ENCODE measurements at places on chromosomes 2 and 18. TPM values are rescaled to one million over a fixed set of nuclear protein-coding genes. Genes with fewer than 3 reads are reported as not detected.

The C2orf66 gene
- 0.26 TPM for total RNA-seq

GRCh38 chr2:148614322-148615049 is 30.1 kb upstream of the EPC2 start:
- peak; percentile 69 for DNase-seq

GRCh38 chr18:25233528-25234321 is 118.2 kb downstream of the ZNF521 start:
- DNase-seq, result no peak

GRCh38 chr2:60677356-60677755 is 78.7 kb upstream of the PAPOLG start:
- no peak for DNase-seq

DNA sequence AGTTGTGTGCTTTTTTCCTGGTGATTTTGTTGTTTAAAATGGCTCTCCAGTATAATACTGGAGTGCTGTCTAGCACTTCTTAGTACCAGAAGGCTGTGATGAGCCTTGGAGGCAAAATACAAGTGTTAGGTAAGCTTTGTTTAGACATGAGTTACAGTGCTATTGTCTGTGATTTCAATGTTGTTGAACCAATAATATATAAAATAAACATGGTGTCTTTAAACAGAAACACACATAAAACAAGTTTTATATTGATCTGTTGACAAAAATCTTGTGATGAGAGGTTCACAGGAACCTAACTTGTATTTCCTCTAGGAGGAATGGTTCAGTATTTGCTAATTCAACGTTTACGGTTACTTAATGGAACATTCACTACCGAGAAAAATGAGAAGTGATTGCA is 5.0 kb upstream of the FAM171B start:
- no peak for DNase-seq

DNA sequence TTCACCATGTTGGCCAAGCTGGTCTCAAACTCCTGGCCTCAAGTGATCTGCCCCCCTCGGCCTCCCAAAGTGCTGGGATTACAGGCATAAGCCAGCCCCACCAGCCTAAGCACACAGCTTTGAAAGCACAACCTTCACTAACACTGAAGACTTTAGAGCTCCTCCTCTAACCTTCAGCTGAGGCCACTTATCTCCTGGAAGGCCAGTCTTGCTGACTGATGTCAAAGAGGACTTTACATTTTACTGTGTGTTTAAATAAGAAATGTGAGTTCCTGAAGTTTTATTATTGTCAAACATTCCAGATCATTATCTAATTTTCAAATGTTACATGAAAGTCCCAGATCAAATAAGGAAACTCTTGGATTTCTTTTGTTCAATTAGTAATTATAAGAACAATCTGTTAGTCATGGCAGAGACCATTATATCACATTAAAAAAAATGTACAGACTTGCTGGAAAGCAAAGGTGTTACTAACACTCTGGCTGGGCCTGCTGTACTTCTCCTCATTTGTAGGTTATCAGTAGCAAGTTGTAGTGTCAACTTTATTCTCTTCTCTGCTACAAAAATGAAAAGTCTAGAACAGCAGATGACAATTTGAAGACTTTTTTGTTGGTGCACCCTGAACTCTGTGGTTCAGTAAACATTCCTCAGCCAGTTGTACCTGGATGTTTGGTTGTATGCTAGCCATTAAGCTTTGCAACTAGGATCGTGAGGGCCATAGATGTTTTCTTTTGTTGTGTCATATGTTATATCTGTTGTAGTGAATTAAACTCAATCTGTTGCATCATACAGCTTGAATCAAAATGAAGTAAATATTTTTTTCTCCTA is 80.0 kb downstream of the AOX1 start:
- no peak for DNase-seq

The SLC5A7 gene
- not detected for total RNA-seq

The CXCR1 gene
- not detected for total RNA-seq

- no peak for DNase-seq
These were observed 326.8 kb downstream of the OSR1 start for GRCh38 chr2:19031642-19032041.

The CNRIP1 gene
- total RNA-seq, result 11.4 TPM

The CBLN2 gene
- 0.12 TPM for total RNA-seq

- no peak for DNase-seq
These were observed 3.5 kb upstream of the RNPEPL1 start for GRCh38 chr2:240564561-240565332.

GRCh38 chr2:36366491-36367120 is 11.0 kb downstream of the CRIM1 start:
- no peak for DNase-seq

DNA sequence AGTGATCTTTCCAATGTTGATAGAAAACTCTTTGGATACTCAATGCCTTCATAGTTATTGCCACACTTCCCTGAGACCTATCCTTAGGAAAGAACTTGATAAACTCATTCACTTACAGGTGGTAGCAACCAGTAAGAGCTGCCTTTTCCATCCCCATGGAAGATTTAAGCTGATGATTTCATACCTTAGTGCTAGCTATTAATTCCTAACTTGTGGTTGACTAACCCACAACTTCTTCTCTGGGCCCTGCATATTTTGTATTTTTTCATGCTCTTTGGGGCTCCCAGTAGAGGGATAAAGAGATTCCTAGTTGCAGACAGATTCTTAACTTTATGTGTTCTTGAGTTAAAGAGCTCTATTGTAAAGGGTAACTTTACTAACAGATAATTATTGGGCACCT is 25.2 kb upstream of the SIX3 start:
- no peak for DNase-seq

DNA sequence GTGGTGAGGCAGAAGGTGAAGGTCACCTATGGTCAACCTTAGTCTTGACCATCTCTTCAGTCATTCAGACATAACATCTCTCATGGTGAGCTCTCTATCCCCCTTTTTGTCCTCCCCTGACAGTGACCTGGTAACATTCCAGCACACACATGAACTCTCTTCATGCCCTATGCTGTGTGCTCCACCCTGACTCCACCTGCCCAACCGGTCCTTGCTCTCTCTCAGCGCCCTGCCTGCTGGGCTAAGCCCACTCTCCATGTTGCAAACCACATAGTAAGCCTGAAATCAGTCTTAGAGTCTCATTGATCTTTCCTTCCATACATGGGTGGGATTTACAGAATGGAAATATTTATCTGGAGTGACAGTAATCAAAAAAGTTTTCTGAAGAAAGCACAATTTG is 52.8 kb downstream of the MARCO start:
- no peak for DNase-seq

DNA sequence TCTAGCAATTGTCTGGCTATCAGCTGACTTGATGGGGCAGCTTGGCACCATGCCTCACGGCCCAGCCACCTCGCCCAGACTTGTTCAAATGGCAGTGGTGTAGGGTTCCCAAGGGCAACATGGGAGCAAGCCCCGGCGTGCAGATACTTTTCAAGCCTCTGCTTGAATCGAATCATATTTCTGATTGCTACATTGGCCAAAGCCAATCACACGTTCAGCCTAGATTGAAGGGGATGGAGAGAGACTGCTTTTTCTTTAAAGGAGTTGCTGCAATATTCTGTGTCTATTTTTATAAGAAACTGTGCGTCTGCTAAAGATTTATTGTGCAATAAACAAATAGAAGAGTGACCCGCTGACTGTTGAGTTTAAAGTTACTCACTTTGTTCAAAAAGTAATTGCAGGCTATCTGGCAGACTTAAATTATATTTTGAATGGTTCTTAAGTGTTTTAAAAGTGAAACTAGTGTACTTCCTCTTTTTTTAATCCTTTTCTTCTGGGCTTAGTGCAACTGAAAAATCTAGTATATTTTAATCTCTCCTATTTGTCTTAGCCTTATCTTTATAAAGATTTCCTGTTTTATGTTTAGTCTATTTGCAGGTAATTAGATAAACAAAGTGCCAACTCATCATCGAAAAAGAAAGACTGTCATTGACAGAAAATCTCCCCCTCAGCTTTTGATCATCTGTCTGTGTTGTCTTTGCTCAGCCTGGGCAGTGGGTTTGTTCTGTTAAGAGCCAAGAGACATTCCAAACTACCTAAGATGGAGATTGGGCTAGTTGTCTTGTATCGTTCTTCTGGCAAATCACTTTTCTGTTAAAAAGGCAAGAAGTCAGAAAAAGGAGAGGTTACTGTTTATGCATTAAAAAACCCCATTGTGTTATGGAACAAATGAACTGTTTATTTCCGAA is 156.1 kb downstream of the TPGS2 start:
- DNase-seq, result peak; percentile 21

DNA sequence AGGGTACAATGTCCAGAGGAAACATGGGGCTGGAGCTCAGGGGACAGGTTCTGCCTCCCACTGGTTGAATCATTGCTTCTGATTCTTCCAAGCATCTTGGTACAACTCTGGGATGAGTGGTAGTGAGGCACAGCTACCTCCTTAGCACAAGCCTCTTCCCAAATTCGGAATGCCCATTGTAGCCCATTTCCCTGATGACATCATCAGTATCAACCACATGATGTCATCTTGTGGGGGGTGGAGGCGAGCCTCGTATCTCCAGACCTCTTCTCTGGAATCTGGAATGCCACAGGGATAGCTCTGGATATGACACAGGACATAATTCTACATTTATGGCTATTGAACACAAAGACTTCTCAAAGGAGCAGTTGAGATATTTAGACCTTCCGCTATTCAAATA is 715.2 kb downstream of the RNF144A start:
- DNase-seq, result no peak

The MYO5B gene
- 29.5 TPM for total RNA-seq

- DNase-seq, result peak; percentile 30
These were observed 51.7 kb upstream of the SMIM21 start for GRCh38 chr18:75478996-75479880.

GRCh38 chr2:207619764-207620203 is 5.4 kb downstream of the METTL21A start:
- no peak for DNase-seq

The ABCG8 gene
- total RNA-seq, result not detected

DNA sequence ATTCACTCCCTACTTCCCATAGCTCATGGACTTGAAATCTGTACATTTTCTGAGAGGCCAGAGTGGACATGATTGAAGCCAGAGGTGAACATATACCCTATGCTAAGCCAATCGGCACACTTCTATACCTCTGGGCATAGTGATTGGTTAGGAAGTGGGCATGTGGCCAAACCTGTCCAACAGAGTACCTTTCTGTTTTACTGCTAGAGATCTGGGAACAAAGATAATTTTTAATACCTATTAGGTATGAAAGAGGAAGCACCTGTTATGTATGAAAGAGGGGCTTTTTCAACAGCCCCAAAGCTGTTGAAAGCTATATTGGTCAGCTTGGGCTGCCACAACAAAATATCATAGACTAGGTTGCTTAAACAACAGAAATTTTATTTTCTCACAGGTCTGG is 27.7 kb downstream of the METTL8 start:
- no peak for DNase-seq

The ERFE gene
- total RNA-seq, result 25.3 TPM

- DNase-seq, result no peak
These were observed 10.5 kb upstream of the IKZF2 start for GRCh38 chr2:213161759-213162515.

- no peak for DNase-seq
These were observed 184.2 kb downstream of the RND3 start for GRCh38 chr2:150303281-150303680.

The SPATS2L gene
- total RNA-seq, result 150 TPM

DNA sequence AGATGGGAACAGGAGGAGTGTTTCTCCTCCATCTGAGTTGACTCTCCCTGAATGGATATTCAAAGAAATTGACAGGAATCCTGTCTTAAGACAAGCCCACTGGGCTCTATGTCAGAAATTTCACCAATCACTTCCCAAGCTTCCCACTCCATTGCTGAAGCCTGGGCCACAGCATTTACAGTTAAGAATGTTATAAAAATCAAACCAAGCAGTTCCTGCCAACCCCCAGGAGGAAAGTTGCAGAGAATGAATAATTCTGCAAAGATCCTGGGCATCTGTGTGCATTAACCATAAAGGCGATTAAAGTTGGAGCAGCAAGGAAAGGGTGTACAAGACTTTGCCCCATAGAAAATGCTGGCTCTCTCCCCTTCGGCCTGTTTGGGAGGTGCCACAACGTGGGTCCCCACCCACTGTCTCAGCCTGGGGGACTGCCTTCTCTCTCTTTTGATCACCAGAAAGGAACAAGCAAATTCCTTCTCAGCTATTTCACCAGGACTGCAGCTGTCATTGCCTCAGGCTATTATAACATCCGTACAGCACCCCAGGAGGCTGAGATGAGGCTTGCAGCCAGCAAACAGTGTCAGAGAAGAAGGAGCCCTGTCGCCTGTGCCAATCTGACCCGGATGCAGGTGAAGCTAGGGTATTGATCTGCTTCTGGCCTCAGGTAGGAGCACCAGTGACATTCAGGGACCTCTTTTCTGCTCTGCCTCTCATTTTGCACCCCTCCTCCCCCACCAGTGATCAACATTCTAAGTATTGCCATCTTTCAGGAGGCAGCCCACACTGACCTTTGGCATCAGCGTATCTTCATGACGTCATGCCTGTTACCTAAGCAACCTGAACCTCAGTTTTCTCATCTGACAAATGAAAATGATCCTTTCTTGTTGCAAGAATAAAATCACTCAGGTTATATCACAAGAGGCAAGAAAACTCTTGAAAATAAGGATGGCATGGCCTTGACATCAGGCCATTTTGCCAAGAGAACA is 219.0 kb downstream of the SH3BP4 start:
- DNase-seq, result peak; percentile 86

DNA sequence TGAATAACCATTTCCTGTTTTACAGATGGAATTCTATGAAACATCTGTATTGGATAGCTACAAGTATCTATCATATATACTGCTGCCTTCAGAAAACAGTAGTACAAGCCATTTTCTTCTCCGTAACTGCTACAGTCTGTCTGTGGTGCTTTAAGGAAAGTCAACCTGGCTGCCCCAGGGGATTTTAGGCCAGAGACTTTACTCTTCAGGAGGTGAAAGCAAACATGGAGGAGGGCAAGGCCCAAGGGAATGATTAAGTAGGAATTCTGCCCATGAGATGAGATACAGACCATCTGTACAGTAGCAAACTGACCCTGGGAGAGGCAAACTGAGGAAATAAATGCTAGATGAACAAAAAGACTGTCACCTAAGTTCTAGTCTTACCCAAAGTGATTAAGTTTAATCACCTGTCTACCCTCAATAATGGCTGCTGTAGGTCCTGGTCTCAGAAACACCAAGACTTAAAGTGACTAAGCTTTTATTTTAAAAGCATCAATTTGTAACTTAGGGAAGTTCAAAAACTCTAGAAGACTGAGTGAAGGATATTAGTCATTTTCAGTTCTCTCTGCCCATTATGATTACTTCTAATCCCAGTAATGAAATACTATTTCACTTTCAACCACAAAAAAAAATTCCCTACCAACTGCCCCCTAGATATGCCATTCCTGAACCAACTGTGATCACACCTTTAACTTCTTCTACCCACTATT is 14.8 kb downstream of the MBD2 start:
- peak; percentile 3 for DNase-seq

DNA sequence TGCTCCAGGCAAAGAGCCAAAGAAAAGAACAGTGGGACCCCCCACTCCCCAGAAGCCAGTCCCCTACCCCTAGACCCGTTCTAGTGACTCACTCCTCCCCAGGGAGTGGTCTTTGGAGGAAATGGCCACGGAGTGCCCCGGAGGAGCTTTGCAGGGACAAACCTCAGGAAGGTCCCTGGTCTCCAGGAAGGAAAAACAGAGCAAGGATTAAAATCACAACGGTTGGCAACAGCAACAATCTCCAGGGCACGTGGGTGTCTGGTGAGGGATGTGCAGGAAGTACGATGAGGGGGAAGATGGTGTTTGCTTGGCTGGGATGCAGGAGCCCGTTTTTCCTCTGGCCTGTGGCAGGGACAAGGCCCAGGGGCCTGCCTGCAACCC is 135.0 kb downstream of the SMAD2 start:
- no peak for DNase-seq
